Stimulated activated CD4-positive, alpha-beta T cell treated with anti-CD3 and anti-CD28 coated beads, Interleukin-4, amount 100 ng/mL, for 48 hours (primary cell): ENCODE measurements at places on chromosomes 1 and 21.
A peak's percentile ranks its signal among the peaks of the same experiment; 100 is the strongest.

GRCh38 chr1:33260439-33260838 is 4.1 kb downstream of the ZNF362 start:
- DNase-seq, result no peak

DNA sequence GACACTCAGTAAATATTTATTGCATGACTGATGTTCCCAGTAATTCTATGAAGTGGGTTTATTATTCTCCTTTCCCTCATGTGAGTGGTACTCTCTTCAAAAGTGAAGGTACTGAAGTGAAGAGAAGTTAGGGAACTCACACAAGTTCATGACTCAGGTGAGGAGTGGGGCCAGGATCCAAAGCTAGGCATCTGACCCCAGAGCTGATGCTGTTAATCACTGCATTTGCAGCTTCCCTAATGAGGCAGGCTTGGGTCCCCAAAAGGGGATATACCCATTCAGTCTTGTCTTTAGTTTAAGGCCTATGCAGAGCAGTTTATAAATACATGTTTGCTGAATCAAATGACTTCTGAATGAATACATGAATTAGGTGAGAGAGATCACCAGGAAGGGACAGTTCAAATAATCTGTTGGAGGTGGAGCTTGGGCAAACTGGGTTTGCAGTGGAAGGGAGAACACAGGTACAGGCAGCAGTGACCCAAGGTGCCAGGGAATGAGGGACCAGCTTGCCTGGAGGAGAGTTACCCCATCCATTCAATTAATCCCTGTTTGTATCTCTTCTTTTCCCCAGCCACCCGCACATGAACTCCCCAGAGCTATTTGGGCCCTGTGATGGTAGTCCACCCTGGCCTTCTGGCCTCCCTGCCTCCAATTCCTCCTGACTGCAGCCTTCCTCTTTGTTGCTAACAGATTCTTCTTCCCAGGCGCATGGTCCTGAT is 2.0 kb downstream of the CD58 start:
- DNase-seq, result no peak

GRCh38 chr21:46634966-46635323 is 529 bp upstream of the PRMT2 start:
- DNase-seq, result peak; percentile 18

GRCh38 chr1:160904783-160905616 is 20.0 kb upstream of the ITLN1 start:
- no peak for DNase-seq

DNA sequence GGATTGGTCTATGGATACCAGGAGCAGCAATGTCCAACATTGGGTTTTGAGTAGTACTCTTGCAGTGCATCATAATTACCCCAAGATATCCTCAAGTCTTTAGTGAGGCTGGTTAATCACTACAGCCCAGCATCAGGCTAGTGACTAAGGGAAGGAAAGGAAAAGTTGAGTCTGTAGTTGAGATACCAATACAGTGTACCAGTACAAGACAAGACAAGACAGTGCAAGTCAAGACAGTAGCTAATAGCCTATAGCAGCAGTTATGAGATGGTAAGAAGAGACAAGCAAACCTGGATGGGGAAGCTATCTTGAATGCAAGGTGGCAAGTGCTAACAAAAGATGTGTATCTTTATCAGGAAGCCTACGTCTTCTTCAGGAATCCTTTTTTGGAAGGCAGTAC is 13.3 kb upstream of the GNG12 start:
- no peak for DNase-seq

- DNase-seq, result no peak
Observed at GRCh38 chr1:170310951-170311350, 165.2 kb downstream of the NTMT2 start.

GRCh38 chr1:182185136-182185535 is 123.6 kb upstream of the ZNF648 start:
- no peak for DNase-seq
